ENCODE measurements at places on chromosomes 4 and X.

GRCh38 chr4:168279556-168279955, 39.0 kb downstream of the DDX60 start:
- no peak for DNase-seq

GRCh38 chrX:134006484-134007161, 21.2 kb upstream of the GPC3 start:
- no peak for DNase-seq

- no peak for DNase-seq
Observed at GRCh38 chr4:156953001-156953400, 18.6 kb downstream of the PDGFC start.

DNA sequence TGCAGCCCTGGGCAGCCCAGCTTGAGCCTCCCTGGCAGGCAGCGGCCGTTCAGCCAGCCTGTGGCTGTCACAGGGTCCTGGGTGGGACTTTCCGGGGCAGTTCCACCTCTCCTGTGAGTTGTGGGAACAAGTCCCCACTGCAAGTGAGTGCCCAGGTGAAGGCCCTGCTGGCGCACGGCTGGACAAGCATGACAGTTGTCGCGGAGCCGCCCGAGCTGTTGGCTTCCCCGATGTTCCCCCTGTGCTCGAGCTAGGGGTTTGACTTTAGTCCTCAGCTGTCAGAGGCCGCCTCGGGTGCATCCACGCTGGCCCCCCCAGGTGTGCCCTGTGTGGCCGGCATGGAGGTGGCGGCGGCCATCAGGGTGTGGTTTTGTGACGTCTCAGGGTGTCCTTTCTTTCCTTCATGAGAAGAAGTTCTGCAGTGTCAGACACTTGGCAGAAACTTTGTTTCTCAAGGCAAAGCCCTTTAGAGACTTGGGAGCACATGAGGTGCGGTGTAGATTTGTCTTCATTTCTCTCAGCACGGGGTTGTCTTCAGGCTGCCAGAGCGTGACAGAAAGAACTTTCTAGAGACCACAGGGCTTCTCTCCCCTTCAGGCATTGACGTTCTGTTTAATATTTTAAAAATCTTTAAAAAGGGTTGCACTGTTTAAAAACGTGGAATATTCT, 69.4 kb upstream of the HGFAC start:
- no peak for DNase-seq

GRCh38 chrX:17475449-17476217, 100.6 kb downstream of the NHS start:
- no peak for DNase-seq

DNA sequence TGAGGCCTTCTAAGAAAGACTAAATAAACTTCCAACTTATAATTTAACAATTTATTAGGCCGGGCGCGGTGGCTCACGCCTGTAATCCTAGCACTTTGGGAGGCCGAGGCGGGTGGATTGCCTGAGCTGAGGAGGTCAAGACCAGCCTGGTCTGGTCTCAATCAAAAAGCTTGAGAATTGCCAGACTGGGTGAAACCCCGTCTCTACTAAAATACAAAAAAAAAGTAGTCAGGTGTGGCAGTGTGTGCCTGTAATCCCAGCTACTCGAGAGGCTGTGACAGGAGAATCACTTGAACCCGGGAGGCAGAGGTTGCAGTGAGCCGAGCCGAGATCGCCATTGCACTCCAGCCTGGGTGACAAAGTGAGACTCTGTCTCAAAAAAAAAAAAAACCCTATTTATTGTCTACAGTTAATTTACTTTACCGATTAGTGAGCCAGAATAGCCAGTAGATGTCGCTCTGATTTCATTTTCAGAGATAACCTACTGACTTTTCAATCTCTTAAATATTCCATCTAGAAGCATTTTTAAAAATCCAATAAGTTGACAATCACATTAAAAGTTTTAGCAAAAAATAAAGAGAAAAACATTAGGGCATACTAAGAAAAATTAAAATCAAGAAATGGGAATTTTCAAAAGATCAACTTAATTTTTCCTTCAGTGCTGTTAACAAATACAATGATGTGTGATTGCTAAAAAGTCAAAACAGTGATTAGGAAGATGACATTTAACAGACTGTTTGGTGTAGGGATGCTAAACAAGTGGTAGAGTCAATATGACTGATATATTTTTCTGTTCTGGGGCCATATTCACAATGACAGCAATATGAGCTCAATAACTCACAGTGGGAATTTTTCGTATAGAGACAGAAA, 4.3 kb upstream of the SHROOM3 start:
- peak; percentile 32 for DNase-seq

DNA sequence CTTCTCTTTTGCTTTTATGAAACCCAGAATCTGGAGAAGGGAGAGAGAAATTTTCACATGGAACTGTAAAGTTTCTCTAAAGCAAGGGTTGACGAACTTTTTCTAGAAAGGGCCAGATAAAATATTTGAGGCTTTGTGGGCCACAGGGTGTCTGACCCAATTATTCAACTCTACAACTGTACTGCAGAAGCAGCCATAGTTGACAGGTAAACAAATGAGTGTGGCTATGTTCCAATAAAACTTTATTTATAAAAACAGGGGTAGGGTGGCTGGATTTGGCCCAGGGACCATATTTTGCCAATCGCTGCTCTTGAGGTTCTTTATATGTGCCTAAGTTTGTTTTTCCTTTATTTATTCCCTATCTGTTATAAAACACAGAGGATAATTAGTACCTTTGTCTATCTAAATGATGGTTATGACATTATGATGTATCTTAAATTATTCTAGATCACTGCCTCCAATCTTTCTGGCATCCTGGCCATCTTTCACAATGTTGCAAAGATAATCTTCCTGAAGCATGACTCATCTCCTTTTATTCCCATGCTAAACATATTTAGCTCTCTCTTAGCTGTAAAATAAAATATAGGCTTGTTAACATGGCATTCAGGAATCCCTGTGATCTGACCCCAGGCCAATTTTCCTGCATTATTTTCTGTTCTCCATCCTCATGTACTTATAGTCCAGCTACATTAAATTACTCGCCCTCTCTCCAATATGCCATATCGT, 106.8 kb upstream of the CBLL2 start:
- no peak for DNase-seq

DNA sequence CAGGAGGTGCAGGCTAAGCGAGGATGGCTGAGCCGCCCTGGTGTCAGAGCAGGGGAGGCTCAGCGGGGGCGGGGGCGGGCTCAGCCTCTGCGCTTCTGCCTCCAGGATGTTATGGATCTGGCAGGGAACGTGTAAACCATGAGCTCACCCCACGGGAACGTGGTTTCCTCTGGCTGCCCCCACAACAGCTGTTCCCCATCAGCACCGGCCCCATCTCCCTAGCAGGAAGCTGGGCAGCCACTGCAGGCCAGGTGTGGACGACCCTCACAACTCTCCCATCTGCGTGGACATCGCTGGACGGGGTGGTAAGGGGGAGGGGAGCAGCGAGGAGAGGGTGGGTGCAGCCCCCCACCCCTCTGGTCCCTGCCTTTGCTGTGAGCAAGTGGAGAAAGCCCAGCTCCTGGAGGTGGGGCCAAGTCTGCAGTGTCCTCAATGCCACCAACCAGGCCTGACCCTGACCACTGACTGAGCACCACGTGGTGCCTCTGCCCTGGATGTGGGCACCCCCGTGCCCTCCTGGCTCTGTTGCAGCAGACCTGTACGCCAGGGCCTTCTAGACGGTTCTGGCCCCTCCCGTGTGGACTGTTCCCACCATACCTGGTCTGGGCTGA, 28.1 kb upstream of the SPON2 start:
- DNase-seq: no peak
